ENCODE measurements at places on chromosomes 2 and 18.

DNA sequence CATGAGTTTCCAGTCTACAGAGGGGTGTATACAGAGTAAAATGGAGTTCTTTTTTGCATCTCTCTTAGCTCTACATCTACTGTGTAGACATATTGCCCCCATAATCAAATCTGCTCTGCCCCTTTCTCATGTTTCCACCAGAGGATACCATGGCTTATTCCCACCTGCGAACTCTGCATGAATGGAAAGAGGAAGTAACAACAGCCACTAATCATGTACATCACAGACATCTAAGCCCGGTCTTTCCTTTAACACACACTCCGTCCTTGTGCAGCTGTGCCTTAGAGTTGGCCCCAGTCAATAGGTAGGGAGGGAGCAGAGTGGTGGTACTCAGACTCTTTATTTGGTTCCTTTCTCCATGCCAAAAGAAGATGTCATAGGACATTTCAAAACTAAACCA, 147.3 kb upstream of the NRP2 start:
- DNase-seq = no peak

DNA sequence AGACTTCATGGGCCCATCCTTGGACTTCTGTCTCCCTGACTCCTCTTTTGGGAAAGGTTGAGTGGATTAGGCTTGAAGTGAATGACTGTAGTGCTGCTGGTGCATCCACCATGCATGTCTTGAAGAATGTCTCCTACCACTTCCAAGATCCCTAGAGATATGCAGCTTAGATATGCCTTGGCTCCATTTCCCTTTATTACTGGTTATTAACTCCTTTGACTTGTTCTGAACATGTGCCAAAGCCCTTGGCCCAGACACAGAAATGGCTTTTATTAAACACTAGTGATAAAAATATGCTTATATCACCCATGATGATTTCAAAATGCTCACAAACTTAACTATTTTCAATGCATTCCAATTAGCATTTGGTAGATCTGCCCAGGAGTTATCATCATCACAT, 90.0 kb upstream of the SLC14A2 start:
- DNase-seq = no peak

- DNase-seq = no peak
Observed at GRCh38 chr2:77018219-77018618, 504.0 kb downstream of the LRRTM4 start.

DNA sequence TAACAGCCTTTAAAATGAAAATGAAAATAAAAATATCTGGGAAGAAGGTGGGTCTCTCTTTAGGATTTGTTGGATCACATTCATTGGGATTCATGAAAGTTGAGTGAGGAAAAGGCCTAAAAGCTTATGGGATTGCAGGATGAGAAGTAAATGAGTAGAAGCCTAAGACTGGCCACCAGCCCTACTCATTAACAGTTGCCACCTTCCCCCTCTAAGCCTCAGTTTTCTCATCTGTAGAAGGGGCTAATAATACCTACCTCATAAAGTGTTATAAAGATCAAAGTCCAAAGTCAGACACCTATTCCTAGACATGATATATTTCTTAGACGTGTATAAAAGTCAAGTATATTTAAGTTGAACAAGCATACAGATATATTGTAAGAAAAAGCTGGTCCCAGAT, 23.8 kb downstream of the RDH14 start:
- no peak for DNase-seq

- no peak for DNase-seq
Observed at GRCh38 chr2:29269765-29270109, 154.5 kb downstream of the CLIP4 start.

- DNase-seq = no peak
Observed at GRCh38 chr2:216069028-216069427, 12.6 kb downstream of the PECR start.

DNA sequence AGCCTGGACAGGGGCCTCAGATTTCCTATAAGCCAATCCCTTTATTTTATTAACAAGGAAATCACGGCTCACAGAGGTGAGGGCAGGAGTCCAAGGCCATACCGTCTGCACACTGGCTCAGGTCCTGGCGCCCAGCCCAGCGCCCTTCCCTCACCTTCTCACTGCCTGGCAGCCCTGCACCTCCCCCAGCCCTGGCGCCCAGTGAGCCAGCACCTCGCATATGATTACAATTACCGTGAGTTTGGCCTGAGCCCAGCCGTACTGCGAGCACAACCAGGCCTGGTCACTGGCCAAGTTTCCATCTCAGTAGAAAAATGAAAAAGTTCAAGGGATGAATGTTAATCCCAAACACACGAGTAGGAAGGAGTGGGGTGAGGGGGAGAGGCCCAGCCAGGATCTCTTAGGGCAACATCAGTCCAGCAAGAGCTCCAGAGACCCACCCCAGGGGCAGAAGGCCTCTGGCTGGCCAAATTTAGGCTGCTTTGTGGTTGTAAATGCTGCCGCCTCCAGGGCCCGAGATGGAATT, 68.4 kb downstream of the MCFD2 start:
- no peak for DNase-seq

- DNase-seq = no peak
Observed at GRCh38 chr2:240306185-240306584, 129.3 kb upstream of the GPC1 start.

Measured in activated T-cell treated with anti-CD3 and anti-CD28 coated beads, Interleukin-2, amount 50 U/mL, for 1 hour (primary cell).